ENCODE measurements at places on chromosomes 6 and 20.

DNA sequence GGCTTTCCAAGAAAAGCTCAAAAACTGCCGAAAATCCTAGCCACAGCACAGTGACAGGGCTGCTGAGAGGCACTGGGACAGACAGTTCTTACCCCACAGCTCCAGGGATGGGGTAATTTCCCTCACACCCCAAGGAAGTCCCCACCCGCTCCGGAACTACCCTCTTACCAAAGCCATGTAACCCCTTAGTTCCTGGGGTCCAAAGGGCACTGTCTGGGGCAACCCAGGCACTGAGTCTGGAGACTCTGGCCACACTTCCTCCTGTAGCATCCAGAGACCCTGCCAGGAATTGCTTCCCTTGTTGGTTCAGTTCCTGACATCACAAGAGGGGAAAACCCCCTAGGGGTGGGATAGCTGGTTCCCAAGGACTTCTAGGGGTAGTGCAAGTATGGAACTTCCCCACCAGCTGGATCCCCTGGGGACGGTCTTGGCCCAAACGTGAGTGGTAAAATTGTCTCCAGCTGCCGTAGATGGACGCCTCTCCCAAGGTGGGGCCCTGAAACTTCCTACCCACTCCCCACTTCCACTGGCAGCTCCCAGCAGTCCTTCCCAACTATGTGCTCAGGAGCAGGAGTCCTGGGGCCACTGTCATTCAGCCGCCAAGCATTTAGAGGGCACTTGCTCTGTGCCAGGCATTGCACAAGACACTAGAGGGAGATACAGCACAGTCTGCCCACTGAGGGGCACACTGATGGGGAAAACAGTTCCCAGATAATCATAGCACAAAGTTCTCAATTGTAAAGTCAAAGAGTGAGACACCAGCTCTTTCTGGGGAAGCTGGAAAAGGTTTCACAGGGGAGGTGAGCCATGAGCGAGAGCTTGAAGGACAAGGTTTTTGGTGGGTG lies 17.2 kb upstream of the HCK start:
- no peak for DNase-seq

DNA sequence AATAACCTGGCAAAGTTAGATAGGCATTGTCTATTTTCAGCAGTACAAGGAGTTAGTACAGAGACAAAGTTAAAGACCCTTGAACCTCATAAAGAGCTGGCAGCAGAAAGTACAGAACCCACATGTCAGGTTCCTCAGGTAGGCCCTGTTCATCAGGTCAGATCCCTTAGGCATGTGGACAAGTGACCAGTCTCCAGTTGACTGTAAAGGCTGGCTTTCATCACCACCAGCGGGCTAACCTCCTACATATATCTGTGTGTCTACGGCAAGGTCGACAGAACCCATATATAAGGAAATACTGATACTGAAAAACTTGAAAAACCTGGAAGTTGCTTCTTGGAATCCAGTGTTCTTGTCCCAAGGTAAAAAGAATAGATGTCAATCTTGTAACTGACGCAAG lies 223.1 kb upstream of the SGK1 start:
- DNase-seq, result no peak

GRCh38 chr6:56899311-56899710 lies 55.6 kb upstream of the BEND6 start:
- DNase-seq, result no peak

GRCh38 chr6:22926790-22927354 lies 357.5 kb downstream of the HDGFL1 start:
- no peak for DNase-seq

DNA sequence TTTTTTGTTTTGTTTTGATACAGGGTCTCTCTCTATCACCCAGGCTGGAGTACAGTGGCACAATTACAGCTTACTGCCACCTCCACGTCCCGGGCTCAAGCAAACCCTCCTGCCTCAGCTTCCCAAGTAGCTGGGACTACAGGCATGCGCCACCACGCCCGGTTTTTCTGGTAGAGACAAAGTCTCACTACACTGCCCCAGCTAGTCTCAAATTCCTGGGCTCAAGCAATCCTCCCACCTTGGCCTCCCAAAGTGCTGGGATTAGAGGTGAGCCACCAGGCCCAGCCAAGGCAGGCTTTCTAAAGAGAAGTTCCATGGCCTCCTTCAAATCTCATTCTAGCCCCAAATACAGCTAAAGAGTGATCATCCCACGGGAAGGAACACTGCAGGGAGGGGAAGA lies 5.2 kb downstream of the MCCD1 start:
- no peak for DNase-seq

- DNase-seq, result no peak
These were observed 267.6 kb upstream of the PRND start for GRCh38 chr20:4454111-4454510.

DNA sequence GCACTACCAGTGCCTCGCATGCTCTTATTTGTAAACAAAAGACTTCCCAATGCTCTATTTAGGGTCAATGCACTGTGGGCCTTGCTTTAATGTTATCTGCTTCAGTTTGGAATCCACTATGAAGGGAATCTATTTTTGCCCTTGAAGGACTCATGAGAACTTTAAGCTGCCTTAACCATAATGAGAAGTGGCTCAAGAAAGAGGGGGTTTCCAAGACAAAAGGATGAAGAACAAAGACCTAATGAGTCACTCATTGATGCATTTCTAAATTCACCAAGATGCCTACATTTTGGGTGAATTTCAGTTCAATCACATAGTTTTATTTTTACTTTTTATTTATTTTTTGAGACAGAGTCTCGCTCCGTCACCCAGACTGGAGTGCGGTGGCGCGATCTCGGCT lies 228.2 kb downstream of the LY86 start:
- DNase-seq, result no peak

DNA sequence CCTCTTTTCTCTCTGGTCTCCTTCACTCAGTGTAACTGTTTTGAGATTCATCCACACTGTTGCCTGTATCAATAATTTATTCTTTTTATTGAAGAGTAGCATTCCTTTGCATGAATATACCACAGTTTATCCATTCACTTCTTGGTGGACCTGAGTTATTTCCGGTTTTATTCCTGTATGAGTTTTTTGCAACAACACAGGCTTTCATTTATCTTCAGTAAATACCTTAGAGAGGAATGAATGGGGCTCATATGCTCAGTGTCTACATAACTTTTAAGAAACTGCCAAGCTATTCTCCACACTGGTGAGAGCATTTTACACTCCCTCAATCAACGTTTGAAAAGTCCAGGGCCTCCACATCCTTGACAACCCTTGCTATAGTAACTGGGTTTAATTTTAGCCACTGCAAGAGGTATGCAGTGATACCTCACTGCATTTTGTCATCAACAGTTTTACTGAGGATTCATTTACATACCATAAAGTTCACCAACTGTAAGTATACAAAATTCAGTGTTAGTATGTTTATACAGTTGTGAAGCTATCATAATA lies 154.6 kb downstream of the PDE10A start:
- DNase-seq, result no peak

- DNase-seq, result no peak
These were observed 28.4 kb downstream of the DPPA5 start for GRCh38 chr6:73325656-73326055.

DNA sequence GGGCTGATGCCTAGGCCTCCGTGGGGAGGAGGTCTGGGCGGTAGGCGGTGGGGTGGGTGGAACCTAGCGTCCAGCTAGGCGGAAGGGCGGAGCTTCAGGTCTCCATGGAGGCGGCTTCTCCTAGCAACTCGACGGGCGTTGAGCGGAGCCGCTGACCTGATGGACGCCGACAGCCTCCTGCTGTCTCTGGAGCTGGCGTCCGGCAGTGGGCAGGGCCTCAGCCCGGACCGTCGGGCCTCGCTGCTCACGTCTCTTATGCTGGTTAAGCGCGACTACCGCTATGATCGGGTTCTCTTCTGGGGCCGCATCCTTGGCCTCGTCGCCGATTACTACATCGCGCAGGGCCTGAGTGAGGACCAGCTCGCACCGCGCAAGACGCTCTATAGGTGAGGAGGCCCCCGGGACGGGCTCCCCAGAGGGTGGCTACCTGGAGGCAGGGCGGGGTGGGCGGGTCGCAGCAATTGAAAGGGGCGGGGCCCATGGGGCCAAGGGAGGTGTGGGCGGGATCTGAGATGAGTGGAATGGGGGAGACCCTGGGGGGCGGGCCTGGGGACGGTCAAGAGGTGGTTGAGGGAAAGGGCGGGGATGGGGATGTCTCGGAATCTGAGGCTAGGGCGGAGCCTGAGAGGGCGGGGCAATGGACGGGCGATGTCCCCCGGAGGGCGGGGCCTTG lies at the start of gene RSPH9:
Gene RSPH9 (plus strand): TSS at position 97 of the 673 bp plus-strand sequence. CDS start 63 bp downstream, at position 160.
- no peak for DNase-seq

DNA sequence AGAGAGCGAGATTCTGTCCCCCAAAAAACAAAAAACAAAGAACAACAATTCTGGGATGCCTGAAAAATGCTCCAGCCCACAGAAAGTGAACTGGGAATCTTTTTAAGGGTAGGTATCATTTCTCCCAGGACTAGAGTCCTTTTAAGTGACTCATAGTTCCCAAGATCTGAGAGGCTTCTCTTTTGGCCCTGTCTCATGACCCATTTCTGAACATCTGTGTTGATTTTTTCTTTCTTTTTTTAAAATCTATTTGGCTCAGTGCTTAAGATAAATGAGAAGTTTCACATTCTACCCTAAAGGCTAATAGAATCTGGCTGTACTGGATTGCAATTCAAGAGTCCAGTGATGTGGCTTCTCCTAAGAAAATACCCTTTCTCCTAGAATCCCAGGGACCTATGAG lies 217.6 kb upstream of the FOXQ1 start:
- no peak for DNase-seq

DNA sequence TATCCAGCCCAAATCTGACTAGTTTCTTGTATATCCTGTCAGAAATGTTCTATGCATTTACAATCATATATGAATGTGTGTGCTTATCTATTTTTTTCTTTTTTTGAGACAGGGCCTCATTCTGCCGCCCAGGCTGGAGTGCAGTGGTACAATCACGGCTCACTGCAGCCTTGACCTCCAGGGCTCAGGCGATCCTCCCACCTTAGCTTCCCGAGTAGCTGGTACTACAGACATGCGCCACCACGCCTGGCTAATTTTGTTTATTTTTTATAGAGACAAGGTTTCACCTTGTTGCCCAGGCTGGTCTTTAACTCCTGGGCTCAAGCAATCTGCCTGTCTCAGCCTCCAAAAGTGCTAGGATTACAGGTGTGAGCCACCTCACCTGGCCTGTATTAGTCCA lies 3.0 kb upstream of the RAB44 start:
- no peak for DNase-seq

GRCh38 chr20:10576411-10577090 lies 97.2 kb downstream of the JAG1 start:
- DNase-seq, result no peak

DNA sequence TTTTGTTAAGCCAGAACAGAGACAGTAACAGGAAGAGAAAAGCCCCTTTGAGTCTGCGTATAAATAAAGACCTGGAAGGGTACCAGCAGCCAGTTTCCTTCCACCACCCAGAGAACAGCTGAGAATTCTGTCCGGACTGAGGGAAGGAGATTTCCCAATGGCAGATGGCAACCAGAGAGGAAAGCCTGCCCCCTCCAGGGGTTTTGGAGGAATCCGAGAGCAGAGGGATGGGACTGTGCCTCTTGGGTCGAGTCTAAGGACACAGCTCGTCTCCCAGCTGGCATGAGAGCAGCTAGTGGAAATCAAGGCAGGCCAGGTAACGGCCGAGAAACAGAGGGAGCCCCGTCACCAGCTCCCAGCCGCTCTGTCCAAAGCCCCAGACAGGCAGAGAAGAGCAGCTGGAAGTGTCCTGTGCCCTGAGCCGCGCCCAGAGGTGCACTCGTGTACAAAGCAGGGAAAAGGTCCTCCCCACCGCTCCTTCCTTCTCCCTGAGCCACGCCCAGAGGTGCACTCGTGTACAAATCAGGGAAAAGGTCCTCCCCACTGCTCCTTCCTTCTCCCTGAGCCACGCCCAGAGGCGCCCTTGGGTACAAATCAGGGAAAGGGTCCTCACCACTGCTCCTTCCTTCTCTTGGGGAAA lies 134.0 kb upstream of the SNX9 start:
- DNase-seq, result no peak

DNA sequence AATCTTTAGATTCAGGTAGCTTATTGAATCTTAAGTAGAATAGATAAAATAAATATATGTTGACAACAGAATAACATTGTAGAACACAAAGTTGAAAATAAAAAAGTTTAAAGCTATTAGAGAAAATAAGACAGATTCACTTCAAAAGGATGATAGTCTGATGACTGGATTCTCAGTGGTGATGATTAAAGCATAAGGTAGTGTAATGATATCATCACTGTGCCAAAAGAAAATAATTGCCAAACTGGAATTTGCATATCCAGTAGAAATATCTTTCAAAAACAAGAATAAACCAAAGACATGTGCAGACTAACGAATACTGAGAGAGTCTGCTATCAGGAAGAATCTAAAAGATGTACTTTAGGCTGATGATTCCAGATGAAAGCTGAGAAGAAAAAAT lies 30.2 kb downstream of the ENPP1 start:
- no peak for DNase-seq

- DNase-seq, result no peak
These were observed 4.6 kb downstream of the SGK2 start for GRCh38 chr20:43563429-43563828.

Measured in stimulated activated CD8-positive, alpha-beta memory T cell treated with anti-CD3 and anti-CD28 coated beads, Interleukin-15, amount 100 ng/mL, for 24 hours (primary cell).